ENCODE measurements at places on chromosomes 3 and 15. TPM values are rescaled to one million over a fixed set of nuclear protein-coding genes. Genes with fewer than 3 reads are reported as not detected.
A peak's percentile ranks its signal among the peaks of the same experiment; 100 is the strongest.

GRCh38 chr3:49013738-49014660 lies 4.4 kb downstream of the DALRD3 start:
- peak; percentile 33 for DNase-seq

DNA sequence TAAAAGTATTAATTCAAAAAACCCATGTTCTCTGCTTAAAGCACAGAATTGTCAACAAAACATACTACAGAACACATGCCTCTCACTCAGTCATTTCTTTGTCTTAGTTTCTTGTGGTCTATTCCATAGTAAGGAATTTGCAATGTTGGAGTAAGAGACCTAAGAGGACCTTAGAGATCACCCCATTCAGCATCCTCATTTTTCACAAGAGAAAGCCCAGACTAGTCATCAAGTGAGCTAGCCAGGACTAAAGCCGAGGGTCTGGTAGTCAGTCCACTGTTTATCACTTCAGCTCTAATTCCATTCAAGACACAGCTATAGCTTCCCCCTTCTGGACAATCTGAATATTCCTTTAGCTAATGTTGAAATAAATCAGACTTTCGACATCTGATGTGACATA lies 601.1 kb downstream of the FHIT start:
- DNase-seq, result no peak

DNA sequence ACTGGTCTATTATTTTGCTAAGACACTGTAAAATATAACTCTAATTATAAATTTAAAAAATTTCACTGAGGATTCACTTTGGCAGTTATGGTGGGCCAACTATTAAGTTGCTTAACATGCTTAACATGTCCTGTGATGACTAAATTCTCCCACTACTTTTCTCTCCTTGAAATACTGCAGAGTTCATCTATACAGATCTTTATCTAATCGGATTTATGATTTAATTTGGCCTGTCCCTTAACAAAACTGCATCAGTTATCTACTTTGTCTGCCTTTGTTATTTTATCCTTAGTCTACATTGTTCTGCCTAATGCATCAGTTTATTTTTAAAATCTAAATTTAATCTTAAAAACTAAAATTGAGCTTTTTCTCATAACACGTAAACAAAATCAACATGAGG lies 26.4 kb downstream of the CD96 start:
- DNase-seq, result no peak

DNA sequence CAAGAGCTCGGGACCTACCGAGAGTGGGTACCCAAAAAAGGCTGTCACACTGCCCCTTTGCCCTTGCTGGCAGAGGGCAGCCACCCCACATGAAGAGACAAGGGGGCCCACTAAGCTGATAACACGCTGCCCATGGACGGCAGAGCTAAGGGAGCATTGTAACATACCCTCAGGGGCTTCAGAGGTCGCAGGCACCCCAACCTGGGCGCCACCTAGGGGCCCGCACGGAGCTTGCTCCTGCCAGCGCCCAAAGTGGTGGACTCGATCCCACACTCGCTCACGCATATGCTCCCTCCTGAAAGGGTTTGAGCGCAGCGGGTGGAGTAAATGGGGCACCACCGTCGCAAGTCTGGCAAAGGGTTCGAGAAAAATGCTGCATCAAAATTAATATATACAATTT lies 975.4 kb downstream of the ZPLD1 start:
- DNase-seq, result no peak

DNA sequence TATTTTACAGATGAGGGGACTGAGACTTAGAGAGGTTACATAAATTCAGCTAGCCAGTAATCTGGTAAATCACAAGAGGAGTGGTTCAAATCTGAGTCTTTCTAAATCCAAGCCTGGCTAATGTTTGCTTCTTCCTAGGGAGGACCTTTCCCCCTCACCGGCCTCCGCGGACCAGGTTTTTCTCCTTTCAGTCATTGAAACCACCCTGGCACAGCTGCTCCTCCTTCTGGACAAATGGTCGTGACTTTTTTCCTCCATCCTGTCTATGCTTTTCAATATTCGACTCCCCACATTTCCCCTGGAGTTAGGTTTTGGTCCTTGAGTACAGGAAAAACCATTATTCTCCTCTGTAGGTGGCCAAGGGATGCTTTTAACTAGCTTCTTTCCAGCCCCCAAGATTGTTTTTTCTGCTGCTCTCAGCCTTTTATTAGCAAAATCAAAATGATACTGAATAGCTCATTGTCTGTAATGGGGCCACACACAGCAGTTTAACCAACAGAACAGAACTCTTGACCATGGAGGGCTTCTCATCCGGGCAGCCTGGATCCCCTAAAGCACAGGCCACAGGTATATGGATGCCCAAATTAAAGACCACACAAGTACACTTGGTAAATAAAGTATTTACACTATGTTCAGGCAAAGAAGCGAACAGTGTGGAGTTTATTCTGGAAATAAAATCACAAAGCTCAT lies 85.9 kb upstream of the KLHL25 start:
- DNase-seq, result no peak

DNA sequence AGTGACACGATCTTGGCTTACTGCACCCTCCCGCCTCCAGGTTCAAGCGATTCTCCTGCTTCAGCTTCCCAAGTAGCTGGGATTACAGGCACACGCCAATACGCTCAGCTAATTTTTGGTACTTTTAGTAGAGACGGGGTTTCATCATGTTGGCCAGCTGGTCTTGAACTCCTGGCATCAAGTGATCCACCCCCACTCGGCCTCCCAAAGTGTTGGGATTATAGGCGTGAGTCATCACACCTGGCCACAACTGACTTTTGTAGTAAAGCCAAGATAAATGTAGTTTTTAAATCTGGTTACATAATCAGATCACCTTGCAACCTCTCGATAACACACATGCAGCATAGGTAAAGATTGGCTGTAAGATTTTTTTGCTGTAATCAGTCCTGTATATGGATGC lies 657.5 kb upstream of the DPPA4 start:
- no peak for DNase-seq

DNA sequence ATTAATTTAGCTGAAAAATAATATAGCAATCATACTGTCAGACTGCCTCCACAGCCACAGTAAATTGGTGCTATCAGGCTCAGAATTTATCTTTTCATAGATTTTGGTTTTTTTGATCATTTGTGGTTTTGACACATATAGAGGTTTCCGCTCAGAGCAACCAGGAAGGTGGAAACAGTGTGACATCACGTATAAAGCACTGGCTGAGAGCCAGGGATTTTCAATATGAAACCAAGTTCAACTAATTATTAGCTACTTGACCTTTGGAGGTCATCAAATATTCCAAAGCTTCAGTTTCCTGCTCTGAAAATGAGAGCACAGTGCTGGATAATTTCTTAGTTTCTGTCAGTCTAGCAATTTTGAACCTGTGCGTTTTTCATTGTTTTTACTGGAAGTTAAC lies 433.8 kb upstream of the SUCLG2 start:
- no peak for DNase-seq

- no peak for DNase-seq
Measured at GRCh38 chr3:61562721-61563312, 1.4 kb downstream of the PTPRG start.

The STXBP5L gene
- total RNA-seq, result under 0.01 TPM

The LMAN1L gene
- total RNA-seq, result not detected

The CHAC1 gene
- 62.2 TPM for total RNA-seq

The IREB2 gene
- 38.9 TPM for total RNA-seq

The IQCB1 gene
- 18.1 TPM for total RNA-seq

The ROPN1 gene
- total RNA-seq, result not detected

Measured in fibroblast of villous mesenchyme (primary cell).